Right atrium auricular region (tissue), 2 donors: ENCODE measurements at places on chromosomes 12 and 14.

DNA sequence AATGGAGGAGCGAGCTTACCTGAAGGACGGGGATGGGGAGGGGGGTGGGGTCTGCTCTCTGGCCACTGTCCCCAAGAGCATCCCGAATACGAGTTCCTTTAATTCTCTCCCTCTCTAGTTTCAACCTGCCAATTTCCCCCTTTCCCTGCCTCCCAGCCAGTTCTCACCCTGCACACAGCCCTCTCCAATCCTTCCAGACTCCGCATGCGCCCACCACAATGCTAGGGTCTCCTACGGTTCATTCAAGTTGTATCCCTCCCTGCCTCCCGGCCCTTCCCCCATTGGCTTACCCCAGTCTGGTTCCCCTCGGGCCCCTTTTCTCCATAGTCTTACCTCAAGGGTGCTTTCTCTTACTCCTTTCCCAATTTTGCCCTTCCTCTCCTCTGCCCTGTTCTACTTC lies 708 bp upstream of the IGFBP6 start:
- no peak for DNase-seq

DNA sequence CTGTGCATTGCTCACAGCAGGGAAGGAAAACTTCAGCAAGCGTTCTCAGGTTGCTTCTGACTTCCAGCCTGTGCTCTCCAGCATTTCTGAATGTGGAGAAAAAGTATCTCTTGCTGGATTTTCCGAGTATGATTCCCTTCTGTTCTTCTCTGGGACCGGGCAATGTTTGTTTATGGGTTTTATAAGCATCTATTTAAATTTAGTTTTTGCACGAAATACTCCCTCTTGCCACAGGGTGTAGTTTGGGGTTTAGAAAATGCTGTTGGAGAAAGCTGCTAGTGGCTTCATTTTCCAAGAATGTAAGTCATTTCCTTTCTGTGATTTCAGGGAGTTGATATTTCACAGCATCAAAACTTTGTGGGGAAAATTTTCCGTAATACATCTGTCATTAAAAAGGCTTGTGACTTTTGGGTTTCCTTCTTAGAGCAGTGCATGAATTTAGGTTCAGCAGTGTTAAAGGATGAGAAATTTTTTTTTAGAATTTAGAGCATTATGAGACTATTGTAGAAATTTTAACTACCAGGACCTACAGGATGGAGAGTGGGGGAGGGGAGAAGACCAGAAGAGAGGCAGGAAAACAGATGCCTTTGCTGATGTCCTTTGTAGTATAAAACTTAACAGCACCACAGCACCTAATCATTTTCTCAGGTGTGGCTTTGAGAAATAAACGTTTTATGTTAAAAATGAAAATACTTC lies 1.5 kb downstream of the FRMD6 start:
- no peak for DNase-seq

GRCh38 chr12:77116277-77116676 lies 50.9 kb upstream of the E2F7 start:
- DNase-seq = no peak

DNA sequence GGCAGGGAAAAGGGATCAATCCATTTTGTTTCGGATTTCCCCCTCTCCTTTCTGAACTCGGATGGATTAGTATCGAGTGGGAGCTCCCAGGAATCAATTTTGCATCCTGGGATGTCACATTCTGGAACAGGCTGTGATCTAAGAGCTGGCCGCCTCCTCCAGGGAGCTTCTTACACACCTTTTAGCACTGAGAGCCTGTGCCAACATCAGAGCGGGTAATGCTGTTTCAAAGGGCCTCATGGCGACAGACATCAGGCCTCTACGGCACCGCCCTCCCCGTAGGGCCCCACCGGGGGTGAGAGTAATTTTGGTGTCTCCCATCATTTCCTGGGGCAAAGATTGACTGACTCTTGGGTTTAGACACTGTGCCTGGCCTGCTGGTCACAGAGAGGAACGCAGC lies 2.7 kb downstream of the GALNT9 start:
- no peak for DNase-seq

GRCh38 chr12:111758120-111758561 lies 8.6 kb upstream of the ALDH2 start:
- peak; percentile 72 for DNase-seq

DNA sequence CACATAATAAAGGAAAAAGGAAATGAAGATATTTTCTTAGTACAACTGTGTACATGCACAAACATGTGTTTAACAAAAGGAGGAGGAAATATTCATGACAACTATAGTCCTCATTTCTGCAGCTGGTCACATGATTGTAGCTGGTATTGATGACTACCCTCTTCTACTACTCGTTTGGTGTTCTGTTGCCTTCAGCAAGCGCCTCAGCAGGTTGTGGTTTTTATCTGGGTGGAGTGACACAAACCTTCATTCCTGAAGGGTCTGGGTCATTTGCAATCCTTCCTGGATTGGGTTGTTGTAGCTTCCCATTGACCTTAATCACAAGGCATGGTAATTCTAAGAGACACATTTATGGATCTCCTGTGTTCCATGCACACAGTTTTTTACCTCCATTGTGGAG lies 1009.9 kb upstream of the USP15 start:
- DNase-seq = no peak

DNA sequence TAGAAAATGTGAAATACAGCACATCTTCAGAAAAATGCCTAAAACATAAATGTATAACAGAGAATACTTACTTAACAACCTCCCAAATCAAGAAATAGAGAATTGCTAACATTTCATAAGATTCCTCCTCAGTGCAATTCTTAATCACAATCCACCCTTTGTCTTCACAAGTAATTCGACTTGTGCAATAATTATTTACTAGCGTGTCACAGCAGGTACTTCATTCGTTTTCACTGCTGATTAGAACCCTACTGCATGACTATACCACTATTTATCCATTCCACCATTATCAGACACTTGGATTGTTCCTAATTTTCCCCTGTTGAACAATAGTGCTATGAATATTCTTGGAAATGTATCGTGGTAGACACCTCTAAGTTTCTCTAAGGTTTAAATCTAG lies 64.9 kb upstream of the BBS10 start:
- no peak for DNase-seq
